Left kidney (tissue), 8 donors: ENCODE measurements at places on chromosomes 1 and 21. TPM values are rescaled to one million over a fixed set of nuclear protein-coding genes. Genes with fewer than 3 reads are reported as not detected.

Gene PLD5
- polyA plus RNA-seq: 1.2 TPM

Gene CSMD2
- 1.2 TPM for polyA plus RNA-seq

Gene DMAP1
- 77.4 TPM for polyA plus RNA-seq

Gene CELA3A
- polyA plus RNA-seq: not detected

Gene PAQR7
- 29.7 TPM for polyA plus RNA-seq

Gene SPRR2A
- not detected for polyA plus RNA-seq

Gene C8B
- polyA plus RNA-seq: not detected

Gene GOLT1A
- polyA plus RNA-seq: 3.5 TPM

Gene SELL
- polyA plus RNA-seq: 2.1 TPM

Gene SLAMF6
- 0.13 TPM for polyA plus RNA-seq

Gene DCDC2B
- 1.9 TPM for polyA plus RNA-seq

Gene MAP1LC3C
- 1.2 TPM for polyA plus RNA-seq

Gene PRAMEF25
- not detected for polyA plus RNA-seq

Gene RYR2
- 3.0 TPM for polyA plus RNA-seq

Gene IL10RB
- polyA plus RNA-seq: 28.7 TPM

Gene LRRC53
- polyA plus RNA-seq: not detected

Gene ELF3
- polyA plus RNA-seq: 60.0 TPM

Gene ZNF670
- polyA plus RNA-seq: 9.1 TPM

Gene BMP8A
- polyA plus RNA-seq: 0.53 TPM

Gene SDHB
- 168 TPM for polyA plus RNA-seq

Gene HEYL
- polyA plus RNA-seq: 20.6 TPM

Gene TCHHL1
- polyA plus RNA-seq: not detected

Gene RUNX3
- polyA plus RNA-seq: 0.27 TPM

Gene MOB3C
- polyA plus RNA-seq: 12.3 TPM

Gene WNT4
- polyA plus RNA-seq: 6.7 TPM

Gene SIM2
- polyA plus RNA-seq: 26.9 TPM
